ENCODE measurements at places on chromosomes 2 and 18.

- no peak for DNase-seq
Observed at GRCh38 chr2:150296770-150297546, 190.5 kb downstream of the RND3 start.

GRCh38 chr2:226835420-226835795, 446 bp upstream of the RHBDD1 start:
- DNase-seq, result no peak

GRCh38 chr2:727071-727470, 49.9 kb upstream of the TMEM18 start:
- no peak for DNase-seq

DNA sequence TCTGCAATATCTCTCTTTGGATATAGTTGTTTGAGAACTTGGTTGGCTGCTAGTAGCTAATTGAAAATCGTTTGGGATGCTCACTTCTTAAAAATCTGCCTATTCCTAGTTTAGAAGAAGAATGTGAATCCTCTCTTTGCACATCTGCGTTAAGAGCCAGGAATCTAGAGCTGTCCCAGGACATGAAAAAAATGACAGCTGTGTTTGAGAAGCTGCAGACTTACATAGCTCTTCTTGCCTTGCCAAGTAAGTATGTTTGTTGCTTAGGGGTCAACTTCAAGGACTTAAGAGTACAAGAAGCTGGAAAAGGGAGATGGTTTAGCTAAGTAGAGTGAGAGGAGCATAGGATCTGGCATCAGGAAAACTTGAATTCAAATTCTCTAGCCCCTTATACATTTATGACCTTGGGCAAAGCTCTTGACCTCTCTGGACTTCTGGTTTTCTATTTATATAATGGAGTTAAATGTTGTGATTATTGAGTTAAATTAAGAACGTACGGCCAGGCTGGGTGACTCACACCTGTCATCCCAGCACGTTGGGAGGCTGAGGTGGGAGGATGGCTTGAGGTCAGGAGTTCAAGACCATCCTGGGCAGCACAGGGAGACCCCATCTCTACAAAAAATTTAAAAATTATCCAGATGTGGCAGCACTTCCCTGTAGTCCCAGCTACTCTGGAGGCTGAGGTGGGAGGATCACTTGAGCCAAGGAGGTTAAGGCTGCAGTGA, 55.2 kb upstream of the STON1 start:
- no peak for DNase-seq

- DNase-seq, result no peak
Observed at GRCh38 chr2:27980242-27980641, 89.7 kb downstream of the BABAM2 start.

DNA sequence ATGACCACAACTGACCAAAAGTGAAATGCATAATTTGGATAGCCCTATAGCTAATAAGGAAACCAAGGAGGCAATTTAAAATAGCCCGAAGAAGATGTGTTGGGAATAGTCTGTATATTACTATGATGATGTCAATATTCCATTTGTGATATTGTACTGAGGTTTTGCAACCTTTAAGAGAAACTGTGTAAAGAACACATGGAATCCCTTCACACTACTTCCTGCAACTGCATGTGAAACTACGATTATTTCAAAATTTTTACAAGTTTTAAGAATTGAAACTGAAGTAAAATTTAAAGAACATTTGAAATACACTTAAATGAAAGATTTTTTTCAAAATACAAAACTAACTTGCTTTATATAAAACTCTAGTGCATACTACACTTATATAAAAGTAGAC, 504.3 kb upstream of the ID2 start:
- no peak for DNase-seq

GRCh38 chr2:98482362-98482761, 37.7 kb downstream of the INPP4A start:
- no peak for DNase-seq

DNA sequence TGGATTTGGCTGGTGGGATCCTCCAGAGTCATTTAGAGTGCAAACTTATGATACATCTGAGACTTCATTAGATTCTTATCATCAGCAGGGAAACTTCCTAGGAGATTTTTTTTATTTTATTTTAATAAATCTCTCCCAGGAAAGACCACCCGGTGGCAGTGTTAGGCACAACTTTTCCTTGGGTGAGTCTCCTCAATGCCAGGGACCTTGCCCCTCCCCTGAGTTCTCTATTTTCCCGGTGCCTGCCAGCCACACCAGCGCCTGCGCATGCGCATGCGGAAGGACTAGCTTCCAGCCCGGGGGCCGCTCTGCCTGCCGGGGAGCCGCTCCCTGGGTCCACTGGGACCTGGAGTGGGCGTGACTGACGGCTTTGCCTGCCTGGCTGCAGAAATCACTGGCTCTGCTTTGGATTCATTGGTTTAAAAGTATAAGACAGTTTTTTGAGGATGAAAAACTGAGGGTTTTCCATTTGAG, 86.6 kb downstream of the TMEM182 start:
- DNase-seq, result no peak

DNA sequence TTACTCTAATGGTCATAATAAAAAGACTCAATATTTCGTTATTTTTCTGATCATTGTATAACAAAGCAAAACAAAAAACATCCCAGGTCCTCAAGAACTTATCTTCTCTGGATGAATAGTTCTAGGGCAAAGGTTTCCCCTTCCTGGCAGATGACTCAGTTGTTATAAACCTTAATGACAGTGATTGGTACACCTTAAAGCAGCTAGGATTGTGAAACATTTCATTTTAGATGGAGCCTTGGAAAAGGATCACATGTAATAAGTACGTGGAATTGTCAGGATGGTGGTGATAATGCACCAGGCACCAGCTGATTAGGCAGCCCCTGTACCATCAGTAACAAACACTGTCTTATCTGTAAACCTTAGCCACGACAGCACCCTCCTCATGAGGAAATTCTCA, 47.2 kb downstream of the MEP1B start:
- DNase-seq, result no peak

DNA sequence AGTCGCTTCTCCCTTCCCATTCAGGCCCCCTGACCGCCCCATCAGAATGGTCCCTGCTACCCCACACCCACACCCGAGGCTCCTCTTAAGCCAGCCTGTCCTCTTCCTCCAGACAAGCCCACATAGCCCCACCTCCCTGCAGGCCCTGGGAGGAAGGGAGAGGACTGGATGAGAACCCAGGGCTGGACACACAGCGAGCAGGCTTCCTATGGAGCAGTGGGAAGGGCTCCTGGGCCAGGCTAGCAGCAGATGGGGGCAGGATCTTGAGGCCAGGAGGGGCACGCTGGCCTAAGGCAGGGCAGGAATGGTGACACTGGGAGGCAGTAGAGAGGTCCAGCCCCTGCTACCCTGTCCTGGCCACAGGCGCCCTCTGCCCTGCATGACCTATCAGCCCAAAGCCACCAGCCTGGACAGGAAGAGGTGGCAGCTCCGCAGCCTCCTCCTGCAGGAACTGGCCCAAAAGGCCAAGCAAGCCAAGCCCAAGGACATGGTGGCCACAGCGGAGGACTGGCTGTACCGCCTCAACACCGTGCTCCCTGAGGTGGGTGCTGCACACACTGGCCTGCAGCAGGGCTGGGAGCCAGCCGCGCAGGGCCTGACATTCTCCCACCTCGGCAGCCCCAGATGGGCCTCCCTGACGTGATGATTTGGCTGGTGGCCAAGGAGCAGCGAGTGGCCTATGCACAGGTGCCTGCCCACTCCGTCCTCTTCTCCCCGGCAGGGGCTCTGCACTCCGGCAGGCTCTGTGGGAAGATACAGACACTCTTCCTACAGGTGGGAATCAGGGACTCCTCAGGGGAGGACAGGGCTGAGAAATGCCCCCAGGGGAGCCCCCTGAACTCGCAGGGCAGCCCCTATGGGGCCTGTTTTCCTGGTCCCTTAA, 43.3 kb downstream of the FER1L5 start:
- DNase-seq, result no peak

GRCh38 chr2:42984081-42984480, 191.7 kb upstream of the HAAO start:
- DNase-seq, result no peak

DNA sequence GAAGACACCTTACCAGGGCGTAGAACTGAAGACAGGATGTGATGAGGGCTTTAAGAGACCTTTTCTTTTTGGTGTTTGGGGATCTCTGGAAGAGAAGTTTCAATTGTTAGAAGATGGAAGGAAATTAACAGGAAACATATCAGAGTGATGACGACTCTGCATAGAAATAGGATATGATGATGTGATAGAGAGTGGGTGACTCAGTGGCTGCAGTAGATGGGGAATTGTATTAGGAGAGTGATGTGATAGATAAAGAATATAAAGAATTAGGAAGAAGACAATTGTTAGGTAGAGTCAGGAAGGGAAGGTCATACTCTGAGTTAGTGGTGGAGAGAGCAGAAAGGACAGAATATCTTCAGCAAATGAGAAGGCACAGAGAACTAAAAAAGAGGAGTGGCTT, 593.9 kb downstream of the NYAP2 start:
- DNase-seq, result no peak

- DNase-seq, result no peak
Observed at GRCh38 chr2:118642501-118642900, 204.9 kb downstream of the EN1 start.

- DNase-seq, result no peak
Observed at GRCh38 chr2:194735837-194736542, 921.0 kb upstream of the SLC39A10 start.

DNA sequence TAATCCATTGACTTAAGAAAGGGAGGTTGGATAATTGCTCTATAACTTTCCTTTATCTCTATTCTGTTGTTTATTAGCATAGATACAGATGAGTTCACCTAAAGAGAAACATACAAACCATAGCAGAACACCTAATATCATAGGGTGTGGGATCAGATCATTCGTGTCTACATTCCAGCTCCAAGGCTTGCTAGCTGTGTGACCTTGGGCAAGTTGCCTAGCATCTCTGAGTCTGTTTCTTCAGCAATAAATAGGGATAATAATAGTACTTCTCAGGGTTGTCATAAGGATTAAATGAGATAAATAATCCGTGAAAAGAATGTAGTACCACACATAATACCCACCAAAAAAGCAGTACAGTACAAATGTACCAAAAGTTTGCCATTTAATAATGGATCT, 126.2 kb downstream of the PLB1 start:
- no peak for DNase-seq

GRCh38 chr2:41079011-41079410, 627.1 kb upstream of the SLC8A1 start:
- DNase-seq, result no peak

- DNase-seq, result no peak
Observed at GRCh38 chr2:101162561-101163330, 11.6 kb upstream of the TBC1D8 start.

DNA sequence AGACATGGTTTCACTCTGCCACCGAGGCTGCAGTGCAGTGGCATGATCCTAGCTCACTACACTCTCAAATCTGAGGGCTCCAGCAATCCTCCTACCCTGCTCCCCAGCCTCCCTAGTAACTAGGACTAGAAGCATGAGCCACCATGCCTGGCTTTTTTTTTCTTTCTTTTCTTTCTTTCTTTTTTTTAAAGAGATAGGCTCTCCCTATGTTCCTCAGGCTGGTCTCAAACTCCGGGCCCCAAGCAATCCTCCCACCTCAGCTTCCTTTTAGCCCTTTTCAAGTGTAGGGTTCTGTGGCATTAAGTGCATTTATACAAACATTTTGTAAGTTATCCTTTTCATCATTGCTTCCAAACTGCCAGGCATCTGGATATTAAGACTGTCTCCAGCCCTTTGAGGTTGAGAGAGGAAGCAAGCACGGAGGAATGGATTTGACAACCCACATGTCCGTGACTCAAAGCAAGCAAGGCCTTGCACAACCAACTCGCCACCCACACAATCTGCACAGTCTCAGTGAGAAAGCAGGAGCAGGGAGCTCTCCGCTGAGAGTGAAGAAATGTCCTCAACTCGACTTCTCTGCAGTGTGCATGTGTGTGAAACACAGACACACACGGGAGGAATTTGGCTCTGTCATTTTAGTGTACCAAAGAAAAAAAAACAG, 65.6 kb downstream of the ATP8B1 start:
- no peak for DNase-seq

DNA sequence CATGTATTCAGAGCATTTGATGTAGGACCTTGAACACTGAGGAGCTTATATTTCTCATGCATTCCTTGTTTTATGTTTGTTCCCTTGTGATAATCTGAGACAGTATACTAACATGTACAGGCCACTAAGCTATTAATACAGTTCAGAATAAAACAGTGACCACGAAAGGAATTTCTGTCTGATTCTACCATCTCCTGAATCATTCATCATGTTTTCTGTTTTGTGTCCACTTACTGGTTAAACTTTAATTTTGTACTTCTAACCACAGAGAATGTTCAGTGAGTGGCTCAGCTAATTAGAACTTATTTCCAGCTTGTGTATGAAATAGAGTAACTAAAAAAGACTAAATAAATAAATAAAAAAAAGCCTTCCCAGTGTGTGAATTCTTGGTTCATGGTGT, 110.4 kb downstream of the LRP1B start:
- no peak for DNase-seq

DNA sequence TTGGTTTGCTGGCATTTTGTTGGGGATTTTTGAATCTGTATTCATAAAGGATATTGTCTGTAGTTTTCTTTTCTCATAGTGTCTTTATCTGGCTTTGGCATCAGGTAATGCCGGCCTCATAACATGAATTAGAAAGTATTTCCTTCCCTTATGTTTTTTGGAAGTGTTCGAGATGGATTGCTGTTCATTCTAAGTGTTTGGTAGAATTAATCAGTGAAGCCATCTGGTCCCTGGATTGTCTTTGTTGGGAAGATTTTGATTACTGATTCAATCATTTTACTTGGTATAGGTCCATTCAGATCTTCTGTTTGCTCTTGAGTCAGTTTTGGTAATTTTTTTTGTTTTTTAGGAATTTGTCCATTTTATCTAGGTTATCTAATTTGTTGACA, 22.3 kb downstream of the KIAA1328 start:
- no peak for DNase-seq

DNA sequence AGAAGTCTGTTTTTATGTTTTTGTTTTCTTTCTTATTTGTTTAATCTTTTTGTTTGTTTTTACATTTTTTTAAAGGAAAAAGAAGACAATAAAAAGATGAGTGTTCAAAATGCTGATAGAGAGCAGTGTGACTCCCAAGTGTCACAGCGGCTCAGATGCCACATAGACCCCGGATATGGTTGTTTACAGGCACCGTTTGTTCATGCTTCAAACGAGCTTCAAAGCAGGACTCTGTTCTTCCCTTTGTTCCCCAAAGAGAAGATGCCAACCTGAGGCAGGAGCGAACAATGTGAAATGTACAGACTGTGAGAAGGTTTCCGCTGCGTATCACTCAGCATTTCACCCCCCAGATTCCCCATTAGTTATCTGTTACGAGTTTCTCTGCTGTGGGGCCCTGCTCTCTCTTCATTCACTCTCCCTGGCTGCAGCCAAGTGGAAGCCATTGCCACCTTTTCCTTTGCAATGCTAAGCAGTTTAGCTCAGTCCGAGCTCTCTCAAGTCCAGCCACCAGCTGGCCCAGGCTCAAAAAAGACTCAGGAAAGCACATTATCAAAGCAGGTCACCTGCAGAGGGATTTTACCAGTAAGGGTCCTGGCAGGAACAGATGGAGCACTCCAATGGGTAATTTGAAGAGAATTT, 36.4 kb upstream of the PHLPP1 start:
- DNase-seq, result no peak

DNA sequence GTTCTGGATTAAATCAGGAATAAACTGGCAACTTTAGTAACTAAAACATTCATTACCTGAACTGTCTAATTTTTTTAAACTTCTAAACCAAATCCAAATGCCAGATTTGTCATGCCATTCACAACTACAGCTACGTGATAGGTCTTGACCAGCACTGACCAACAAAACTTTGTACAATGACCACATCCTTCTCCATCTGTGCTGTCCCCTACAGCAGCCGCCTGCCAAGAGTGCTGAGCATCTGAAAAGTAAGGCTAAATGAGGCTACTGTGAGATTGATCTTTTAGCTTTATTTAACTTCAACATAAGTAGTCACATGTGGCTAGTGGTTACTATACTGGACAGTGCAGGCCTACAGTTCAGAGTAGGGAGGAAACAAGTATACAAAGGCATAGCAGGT, 7.6 kb downstream of the FAM168B start:
- no peak for DNase-seq

Data from NCI-H2081 treated with DMSO at 0.1 percent for 48 hours (cell line).